ENCODE measurements at places on chromosomes 5 and 9. TPM values are rescaled to one million over a fixed set of nuclear protein-coding genes. Genes with fewer than 3 reads are reported as not detected.

- no peak for DNase-seq
These were observed 265.7 kb upstream of the PANK3 start for GRCh38 chr5:168844922-168845296.

- no peak for DNase-seq
These were observed 7.1 kb upstream of the HAND1 start for GRCh38 chr5:154485096-154485491.

DNA sequence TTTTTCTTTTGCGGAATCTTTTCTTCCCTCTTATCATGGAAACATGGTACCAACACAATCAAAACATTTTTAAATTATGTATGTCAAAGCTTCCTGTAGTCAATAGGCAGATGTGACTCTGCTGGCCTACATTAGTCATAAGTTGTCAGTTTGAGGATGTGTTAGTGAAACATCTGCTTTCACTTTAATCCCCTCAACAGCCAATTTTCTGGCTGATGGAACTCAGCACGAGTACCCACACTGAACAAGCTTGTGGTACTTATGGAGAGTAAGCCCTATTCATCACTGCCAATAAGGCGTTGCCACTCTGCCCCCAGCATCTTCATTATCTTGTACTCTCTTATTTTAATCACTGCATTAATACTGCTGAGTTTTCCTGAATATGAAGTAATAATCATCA is 1034.4 kb downstream of the CDH9 start:
- DNase-seq = no peak

DNA sequence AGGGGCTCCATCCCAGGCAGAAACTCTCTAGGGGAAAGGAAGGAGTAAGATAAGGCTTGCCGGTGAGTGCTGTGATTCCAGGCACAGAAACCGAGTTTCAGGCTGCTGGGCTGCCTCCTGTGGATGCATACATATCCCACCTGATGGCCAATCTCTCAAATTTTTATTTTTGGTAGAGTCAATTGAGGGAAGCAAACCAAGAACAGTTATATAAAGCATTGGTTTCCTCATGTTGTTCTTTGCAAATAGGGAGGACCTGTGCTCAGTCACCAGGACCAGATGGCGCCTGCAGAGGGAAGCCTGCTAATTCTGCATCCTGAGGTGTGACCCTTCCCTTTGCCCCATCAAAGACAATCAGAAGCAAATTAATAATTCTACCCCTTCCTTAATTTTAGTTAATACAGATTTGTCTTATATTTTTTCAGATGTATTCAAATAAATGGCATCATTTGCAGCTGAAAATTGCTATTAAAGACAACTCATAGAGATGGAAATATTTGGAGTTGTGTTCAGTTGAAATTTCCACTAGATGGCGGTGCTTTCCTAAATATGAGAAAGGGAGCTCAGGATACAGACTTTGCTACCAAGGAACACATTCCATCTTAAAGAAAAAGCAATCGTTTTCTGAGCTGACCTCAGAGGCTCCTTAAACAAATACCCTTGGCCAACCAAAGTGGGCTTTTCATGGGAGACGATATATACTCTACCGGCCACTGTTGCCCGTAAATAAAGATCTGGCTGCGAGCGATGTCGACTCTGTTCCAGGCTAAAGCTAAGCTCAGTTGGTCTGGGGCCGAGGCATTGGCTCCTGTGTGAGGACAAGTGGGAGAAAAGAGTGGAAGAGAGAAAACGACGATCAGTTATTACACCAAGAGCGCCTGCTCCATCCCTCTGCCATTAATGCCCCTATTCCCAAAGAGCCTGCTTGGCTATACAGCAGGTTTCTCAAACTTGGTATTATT is 225.7 kb upstream of the KLF9 start:
- DNase-seq = no peak

- no peak for DNase-seq
These were observed 48.2 kb downstream of the DAPK1 start for GRCh38 chr9:87545858-87546257.

SPINK7 gene
- total RNA-seq = not detected

NR4A3 gene
- total RNA-seq = 0.24 TPM

SPATA31C1 gene
- total RNA-seq = 0.15 TPM

KCNIP1 gene
- 0.24 TPM for total RNA-seq

PRSS3 gene
- total RNA-seq = not detected

SH3RF2 gene
- 0.66 TPM for total RNA-seq

Measured in H9 (cell line).